ENCODE measurements at places on chromosomes 11 and 22.

- H3K27ac ChIP-seq = peak overlapping the region; percentile 0
- peaks cover 17% of the 10 kb centered on the region for H3K36me3 ChIP-seq
- DNase-seq = no peak
- no peaks in the 10 kb centered on the region for H3K27me3 ChIP-seq
- H3K4me3 ChIP-seq = no peak overlapping the region
- H3K4me1 ChIP-seq = no peaks in the 10 kb centered on the region
Observed at GRCh38 chr11:3831378-3832239, 9.2 kb downstream of the RHOG start.

DNA sequence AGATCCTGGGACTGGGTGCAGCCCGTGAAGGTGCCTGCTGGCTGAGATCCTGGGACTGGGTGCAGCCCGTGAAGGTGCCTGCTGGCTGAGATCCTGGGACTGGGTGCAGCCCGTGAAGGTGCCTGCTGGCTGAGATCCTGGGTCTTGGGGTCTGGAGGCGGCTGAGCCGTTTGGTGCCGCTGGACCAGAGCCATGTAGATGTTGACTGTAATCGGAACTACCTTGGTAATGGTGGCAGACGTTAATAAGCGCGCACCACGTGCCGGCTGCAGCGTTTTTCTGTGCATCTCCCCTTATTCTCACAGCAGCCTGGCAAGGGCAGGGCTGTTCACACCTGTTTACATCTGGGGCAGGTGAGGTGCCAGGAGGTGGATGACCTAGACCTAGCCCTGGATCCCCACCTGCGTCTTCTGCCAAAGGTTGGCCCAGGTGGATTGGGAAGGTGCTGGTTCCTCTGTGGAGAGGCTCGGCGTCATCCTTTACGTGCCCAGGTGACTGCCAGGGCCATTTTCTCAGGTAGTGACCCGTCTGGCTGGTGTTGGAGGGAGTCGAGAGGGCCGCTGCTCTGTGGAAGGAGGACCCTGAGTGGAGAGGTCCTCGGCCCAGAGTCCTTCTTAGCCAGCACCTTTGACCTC lies 382.5 kb downstream of the TBC1D22A start:
- H3K36me3 ChIP-seq = no peaks in the 10 kb centered on the region
- H3K4me3 ChIP-seq = no peak overlapping the region
- no peaks in the 10 kb centered on the region for H3K27me3 ChIP-seq

DNA sequence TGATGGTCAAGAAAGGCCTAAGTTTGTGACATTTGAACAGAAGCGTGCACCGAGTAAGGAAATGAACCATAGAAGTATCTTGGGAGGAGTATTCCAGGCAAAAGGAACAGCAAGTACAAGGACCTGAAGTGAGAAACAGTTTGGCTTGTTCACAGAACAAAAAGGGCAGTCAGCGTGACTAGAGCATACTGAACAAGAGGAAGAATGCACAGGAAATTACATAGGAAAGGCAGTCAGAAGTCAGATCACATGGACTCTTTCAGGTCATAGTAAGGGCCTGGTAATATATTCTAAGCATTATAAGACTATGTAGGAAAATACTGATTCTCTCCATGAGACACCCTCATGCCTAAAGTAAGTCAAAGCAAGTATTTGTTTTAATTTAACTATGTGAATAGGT lies 52.3 kb upstream of the GAB2 start:
- no peak overlapping the region for H3K4me3 ChIP-seq
- H3K4me1 ChIP-seq = no peaks in the 10 kb centered on the region
- no peaks in the 10 kb centered on the region for H3K27me3 ChIP-seq

DNA sequence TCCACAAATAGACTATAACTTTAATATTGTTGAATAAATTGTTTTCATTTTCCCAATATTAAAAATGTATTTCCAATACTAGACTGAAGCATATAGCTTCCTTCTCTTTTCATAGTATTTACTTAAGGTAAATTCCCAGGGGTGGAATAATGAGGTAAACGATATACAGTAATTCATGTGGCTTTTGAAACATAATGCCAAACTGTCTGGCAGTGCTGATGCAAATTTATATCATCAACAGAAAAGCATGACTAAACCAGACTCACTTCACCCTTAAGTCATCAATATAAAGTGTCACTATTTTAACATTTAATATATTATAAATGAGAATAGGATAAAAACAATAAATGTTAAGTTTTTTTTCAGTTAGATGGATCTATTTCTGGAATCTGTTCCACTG lies 13.6 kb downstream of the C2CD3 start:
- no peaks in the 10 kb centered on the region for H3K27me3 ChIP-seq
- no peaks in the 10 kb centered on the region for H3K4me1 ChIP-seq
- no peaks in the 10 kb centered on the region for H3K36me3 ChIP-seq
- DNase-seq = no peak

GRCh38 chr11:75554258-75555022 lies 7.6 kb upstream of the SERPINH1 start:
- peak overlapping the region; percentile 81 for H3K27ac ChIP-seq
- H3K4me1 ChIP-seq = peaks cover 52% of the 10 kb centered on the region
- peak; percentile 95 for DNase-seq
- no peak overlapping the region for H3K4me3 ChIP-seq

DNA sequence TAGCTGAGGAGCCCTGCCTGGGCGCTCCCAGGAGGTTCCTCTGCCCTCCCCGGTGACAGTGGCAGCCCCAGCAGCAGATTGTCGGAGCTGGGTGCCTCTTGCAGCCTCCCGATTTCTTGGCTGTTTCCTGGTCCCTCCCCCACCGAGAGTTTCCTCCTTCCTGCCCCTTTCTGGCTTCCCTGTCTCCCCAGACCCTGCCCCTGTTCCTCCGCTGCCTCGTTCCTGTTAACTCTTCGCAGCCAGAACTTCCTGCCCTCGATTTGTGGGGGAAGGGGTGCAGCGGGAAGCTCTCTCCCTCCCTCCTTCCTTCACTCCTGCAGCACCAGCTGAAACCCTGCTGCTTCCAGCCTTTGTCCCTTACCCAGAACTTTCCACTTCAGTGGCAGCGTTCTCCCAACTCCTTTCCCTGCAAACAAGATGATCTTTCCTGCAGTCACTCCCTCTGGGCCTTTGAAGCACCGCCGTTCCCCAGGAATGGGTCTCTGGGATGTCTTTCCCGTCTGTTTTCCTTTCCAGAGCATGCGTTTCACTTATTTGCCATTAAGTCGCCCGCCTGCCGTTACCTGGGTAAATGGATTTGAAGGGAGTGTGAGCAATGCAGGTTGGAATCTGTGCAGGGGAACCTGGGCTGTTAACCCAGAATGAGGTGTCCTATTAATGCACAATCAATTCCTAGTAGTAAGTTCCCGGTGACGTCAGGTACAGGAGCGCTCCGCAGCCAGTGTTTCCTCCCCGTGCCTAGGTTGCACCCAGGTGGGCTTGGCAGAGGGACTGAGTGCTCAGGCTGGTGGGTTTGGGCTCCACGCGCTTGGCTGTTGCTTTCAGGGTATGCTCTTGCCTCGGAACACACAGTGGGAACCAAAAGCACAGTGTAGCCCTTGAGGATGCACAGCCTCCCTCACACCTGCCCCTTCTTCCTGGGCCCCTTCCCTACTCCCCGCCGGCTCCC lies 4.3 kb downstream of the GRK2 start:
- DNase-seq = no peak
- no peaks in the 10 kb centered on the region for H3K27me3 ChIP-seq
- no peak overlapping the region for H3K4me3 ChIP-seq
- peaks cover 4% of the 10 kb centered on the region for H3K36me3 ChIP-seq
- no peaks in the 10 kb centered on the region for H3K4me1 ChIP-seq
- H3K27ac ChIP-seq = peak overlapping the region; percentile 59

DNA sequence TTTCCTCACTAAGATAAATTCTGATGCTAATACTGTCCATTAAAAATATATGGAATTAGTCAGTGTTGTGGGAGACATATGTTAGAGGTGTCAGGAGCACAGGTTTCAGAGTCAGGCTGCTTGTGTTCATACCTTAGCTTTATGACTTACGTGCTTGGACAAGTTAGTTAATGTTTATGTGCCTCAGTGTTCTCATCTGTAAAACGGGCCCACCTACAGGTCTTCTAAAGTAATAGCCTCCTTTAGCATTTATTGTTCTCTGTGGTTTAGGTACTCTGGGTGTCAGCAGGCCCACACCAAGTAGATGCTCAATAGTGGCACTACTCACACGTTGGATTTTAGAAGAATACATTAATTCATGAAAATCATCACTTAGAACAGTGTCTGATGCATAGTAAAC lies 308.7 kb upstream of the ZC3H12C start:
- no peak overlapping the region for H3K27ac ChIP-seq
- no peak for DNase-seq
- no peaks in the 10 kb centered on the region for H3K36me3 ChIP-seq
- H3K4me3 ChIP-seq = no peak overlapping the region
- no peaks in the 10 kb centered on the region for H3K4me1 ChIP-seq

Data from right atrium auricular region (tissue), 2 donors.